CD8-positive, alpha-beta memory T cell (primary cell): ENCODE measurements at places on chromosomes 3 and 15.

DNA sequence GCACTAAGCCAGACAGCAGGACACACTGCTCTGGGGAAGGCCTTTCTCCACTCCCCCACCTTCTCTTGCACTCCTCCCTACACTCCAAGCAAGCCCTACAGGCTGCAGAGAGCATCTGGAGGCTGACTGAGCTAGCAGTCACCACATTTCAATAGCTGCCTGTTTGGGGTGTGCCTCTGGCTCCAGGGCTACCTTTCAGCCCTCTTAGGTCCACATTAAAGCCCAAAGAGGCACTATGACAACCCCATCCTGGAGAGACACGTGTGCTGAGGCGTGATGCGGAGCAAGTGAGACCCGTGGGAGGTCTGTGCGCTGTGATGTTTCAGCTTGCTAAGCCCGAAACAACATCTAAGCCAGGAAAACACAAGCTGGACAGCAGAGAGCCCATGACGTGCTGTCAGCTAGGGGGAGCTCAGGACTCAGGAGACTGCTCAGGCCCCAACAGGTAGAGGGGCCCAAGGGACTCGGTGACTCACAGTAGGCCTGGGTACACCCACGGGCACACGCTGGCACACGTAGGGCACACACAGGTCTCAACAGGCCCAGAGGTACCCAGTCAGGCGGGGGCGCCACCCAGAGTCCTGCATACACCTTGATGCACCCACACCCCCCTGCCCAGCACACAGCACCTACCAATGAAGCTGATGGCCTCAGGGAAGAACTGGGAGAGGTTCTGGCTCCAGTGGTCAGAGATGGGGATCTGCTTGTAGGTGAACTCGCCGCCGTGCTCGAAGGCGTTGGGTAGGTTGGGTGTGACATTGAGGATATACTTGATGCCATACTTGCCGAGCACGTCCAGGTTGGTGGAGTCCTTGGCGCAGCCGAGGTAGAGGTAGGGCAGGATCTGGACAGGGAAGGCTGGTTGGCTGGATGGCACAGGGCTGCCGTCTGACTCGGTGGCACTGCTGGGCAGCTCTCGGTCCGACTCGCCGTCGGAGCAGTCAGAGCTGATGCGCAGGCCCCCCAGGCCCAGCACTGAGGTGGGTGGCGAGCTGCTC is 2.8 kb downstream of the DUSP7 start:
- no peak for DNase-seq

DNA sequence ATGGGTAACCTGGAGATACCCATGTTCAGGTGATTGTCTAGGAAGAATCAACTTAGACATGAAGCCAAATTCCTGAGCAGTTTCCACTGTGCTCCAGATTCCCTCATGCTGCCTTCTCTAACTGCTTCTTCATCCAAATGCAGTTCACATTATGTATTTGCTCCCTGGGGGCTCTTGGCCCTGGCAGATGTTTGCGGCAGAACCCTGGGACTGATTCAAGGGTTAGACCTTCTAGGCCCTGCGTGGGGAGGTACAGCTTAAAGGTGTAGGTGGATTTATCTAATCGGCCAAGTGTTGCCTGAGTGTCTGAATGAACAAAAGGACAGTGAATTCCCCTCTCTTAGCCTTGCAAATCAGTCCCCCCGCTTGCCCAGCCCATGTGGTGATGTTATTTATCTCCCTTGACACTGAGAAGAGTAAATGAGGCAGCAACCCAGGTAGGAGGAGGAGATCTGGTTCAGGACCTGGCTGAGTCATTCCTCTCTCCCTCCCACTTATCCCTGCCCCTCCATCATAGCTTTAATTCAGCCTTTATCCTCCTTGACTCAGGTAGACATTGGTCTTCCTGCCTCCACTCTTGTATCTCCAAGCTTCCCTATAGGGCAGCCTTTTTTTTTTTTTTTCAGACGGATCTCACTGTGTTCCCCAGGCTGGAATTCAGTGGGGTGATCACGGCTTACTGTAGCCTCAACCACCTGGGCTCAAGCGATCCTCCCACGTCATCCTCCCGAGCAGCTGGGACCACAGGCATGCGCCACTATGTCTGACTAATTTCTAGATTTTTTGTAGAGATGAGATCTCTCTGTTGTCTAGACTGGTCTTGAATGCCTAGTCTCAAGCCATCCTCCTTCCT is 54.8 kb downstream of the MAGEF1 start:
- no peak for DNase-seq

- no peak for DNase-seq
Observed at GRCh38 chr3:26766031-26766430, 143.5 kb downstream of the LRRC3B start.

DNA sequence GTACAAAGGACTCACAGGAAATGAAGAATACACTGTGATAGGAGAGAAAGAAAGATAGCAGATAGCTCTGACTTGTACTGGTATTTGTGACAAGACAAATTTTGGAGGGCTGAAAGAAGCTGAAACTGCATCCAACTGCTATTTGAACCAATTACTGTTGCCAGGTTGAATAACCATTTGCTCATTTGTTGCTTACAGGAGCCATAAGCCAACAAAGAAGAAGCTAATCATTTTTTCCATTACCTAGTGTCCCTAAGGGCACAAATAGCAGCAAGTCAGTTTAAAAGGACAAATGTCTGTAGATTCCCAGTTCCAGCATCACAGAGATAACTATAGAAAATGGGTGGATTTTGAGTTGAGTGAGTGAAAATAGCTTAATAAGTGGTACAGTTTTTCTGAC is 376.9 kb upstream of the ARPP21 start:
- no peak for DNase-seq

DNA sequence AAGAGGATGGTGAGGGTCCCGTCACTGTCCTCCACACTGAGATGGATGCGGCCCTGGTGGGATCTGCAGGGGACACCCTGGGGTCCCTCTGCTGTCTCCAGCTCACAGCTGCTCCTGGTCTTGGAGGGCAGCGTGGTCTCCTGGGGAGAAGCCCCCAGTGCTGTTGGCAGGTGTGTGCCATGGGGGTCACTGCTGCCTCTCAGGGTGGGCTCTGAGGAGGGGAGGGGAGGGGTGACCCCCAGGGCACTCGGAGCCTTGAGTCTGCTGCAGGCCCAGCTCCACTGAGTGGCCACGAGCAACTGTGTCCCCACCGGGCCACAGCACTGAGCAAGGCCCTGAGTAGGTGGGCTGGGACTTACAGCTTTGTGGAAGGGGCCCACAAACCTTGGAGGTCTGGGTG is 34.7 kb downstream of the KLHL25 start:
- no peak for DNase-seq

DNA sequence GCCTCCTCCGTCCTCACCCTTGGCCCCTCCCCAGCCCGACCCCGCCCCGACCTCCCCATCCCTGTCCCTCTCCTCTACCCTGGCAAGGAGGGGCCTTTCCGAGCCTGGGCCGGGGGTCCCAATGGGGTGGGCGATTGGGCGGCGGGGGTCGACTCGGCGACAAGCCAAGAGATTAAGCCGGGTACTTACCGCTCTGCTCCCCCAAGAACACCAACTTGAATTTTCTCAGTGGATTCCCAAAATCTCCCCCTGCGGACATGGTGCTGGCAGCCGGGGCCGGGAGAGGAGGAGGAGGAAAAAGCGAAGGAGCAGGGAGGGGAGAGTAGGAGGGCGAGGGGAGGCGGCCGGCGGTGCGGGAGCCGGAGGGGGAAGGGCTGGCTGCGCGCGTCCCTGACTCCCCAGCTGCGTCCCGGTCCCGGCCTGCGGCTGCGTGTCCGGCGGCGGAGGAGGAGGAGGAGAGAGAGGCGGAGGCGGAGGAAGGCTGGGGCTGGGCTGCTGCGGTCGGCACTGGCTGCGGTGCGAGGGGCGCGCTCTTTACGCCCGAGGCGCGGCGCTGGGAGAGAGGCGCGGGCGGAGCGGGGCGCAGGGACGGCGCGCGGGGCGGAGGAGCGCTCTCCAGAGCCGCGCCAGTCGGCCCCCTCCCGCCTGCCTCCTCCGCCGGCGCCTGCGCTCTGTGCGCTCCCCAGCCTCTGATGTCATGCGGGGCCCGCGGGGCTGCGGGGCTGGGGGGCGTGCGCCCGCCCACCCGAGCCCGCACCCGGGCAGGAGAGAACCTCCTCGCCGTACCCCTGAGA is at the start of gene RAB6B:
TSS of gene RAB6B (minus strand) at position 675 of the 794 bp plus-strand sequence. CDS start at position 259, 416 bp downstream.
- no peak for DNase-seq

DNA sequence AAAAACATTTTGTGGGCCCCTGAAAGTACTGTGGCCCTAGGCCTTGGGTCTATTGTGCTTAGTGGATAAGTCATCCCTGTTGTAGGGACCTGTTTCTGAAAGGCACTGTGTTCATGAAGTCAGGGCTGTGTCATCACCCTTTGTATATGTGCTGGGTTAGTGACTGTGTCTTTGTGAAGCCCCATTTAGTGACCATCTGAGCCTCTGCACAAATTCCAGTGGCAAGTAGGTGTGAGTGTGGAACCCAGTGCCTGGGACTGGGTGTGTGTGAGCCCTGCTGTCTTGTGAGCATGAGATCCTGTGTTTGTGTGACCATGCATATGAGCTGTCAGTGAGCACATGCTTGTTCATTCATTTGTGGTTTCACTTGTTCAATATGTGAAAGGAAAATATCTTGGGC is 1.2 kb upstream of the HYAL1 start:
- no peak for DNase-seq

DNA sequence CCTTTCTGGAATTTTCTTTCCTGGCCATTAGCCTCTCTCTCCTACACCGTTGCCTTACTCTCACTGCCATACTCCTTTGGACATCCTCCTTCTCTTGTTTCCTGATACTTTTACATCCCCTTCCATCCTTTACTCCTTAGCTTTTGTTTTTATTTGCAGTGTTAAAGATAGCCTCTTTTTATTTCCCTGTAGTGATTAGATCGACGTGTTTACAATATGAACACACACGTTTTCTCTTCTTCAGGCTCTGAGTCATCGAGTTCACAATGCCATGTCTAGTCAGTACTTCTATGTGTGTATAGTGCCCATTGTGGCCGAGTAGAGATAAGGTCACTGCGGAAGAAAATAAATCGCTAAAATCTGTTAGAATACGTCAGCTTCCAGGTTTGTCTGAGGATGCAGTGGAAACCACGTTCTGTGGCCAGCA is 208.5 kb downstream of the LPP start:
- no peak for DNase-seq

- no peak for DNase-seq
Observed at GRCh38 chr3:49238274-49239127, 38.5 kb downstream of the C3orf62 start.

- DNase-seq: no peak
Observed at GRCh38 chr3:115652738-115653137, 29.4 kb downstream of the GAP43 start.

DNA sequence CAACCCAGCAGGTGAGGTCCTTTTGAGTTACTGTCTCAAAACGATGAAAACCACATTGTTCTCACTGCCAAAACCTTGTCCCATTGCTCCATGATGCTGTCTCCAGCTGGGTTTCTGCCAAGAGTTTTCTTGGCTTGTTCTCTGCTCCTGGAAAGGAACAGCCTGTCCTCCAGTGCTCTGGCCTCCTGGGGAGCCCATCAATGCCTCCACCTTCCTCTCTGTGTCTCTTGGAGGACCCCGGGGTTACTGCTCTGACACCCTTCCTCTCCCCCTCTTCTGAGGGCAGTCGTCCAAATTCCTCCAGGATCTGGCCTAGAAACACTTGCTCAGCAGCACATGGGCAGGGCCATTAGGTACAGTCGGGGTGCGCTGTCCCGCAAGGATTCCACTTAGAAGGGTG is 63.9 kb upstream of the RGMA start:
- DNase-seq: no peak

GRCh38 chr3:58266577-58266976 is 29.0 kb downstream of the ABHD6 start:
- no peak for DNase-seq

DNA sequence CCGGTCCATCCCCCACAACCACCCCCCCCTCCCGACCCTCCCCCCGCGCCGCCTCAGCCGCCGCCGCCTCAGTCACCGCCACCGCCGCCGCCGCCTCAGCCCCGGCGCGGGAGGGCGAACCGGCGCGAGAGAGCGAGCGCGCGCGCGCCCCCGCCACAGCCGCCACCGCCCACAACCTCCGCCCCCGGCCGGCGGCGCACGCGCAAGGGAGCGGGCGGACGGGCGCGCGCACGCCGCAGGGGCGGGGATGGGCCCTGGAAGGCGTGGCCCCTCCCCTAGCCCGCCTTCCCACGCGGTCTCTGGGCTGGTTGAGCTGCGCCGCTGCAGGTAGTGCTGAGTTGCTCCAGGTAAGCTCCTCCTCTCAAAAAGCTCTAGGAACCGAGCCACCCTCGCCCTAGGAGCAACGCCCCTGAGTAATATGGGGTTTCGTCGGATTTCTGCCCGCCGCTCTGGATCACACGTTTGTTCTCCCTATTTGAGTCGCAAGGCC is at the start of gene TMCC1:
TSS of gene TMCC1 (minus strand) at position 131 of the 490 bp plus-strand sequence.
- peak; percentile 85 for DNase-seq

GRCh38 chr15:81334768-81335435 is 11.0 kb upstream of the STARD5 start:
- DNase-seq: no peak

DNA sequence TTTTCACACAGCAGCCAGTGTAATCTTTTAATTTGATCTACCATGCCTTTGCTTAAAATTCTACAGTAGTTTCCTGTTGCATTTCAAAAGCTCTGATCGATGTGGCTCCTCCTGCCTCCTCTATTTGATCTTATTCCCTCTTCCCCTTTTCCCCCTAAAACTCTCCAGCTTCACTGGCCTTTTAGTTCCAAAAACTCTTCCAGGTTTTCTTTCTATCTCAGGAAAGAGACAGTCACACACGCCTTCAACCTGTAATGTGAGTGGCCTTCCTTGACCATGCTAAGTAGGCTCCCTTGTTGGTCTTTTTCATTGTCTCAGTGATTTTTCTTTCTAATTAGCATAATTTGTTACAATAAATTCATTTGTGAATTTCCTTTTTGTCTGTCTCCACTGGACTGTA is 985 bp downstream of the TEX9 start:
- no peak for DNase-seq

GRCh38 chr3:161350916-161351315 is 20.4 kb downstream of the SPTSSB start:
- DNase-seq: no peak

DNA sequence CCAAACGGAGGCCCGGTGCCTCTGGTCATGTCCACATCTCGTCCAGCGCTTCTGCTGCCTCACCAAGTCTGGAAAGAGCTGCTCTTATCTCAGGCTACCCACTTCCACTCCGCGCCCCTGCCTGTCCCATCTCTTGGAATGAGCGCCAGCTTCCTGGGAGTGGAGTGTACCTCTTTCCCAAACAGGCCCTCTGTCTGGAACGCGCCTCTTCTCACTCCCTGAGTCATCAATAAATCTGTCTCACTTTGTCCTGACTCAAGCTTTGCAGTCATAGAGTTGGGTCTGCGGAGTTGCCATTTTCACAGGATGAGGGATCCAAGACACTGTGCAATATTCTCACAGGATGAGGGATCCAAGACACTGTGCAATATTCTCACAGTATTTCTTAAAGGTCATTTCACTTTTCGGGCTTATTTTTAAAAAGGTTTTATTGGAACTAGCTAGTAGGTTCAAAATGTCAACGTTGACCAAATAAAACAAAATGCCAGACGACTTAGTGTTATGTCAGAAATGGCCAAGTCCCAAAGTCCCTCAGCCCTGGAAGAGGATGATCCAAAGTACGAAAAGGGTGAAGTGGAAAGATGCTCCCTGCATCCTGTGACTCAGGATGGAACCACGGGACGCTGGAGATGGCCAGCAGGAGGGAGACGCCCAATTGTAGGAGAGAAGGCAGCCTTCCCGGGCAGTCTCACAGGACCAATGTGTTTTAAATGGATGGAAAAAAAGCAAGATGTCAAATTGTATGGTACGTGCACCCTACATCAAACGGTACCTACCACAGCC is 81.1 kb downstream of the CHSY1 start:
- no peak for DNase-seq

- no peak for DNase-seq
Observed at GRCh38 chr3:114274929-114275328, 18.9 kb upstream of the TIGIT start.
